CD8-positive, alpha-beta memory T cell (primary cell): ENCODE measurements at places on chromosomes 7 and 10. TPM values are rescaled to one million over a fixed set of nuclear protein-coding genes. Genes with fewer than 3 reads are reported as not detected.

Gene FAM170B
- total RNA-seq: not detected

Gene SLC29A3
- 6.0 TPM for total RNA-seq

Gene PRKCQ
- total RNA-seq: 44.1 TPM

Gene RSPH10B2
- total RNA-seq: 1.0 TPM

Gene TYW1B
- total RNA-seq: 5.1 TPM

Gene UCN3
- total RNA-seq: not detected

Gene OPN1SW
- not detected for total RNA-seq

Gene SRRM3
- total RNA-seq: not detected

Gene ENO4
- total RNA-seq: not detected

Gene CYP26C1
- not detected for total RNA-seq

Gene CYP3A7
- not detected for total RNA-seq

Gene LRRD1
- not detected for total RNA-seq

Gene METTL27
- total RNA-seq: not detected

Gene KCNH2
- 0.11 TPM for total RNA-seq

Gene ACTL6B
- total RNA-seq: not detected

Gene STEAP1B
- 0.20 TPM for total RNA-seq

Gene CYP3A4
- total RNA-seq: not detected

Gene AMZ1
- not detected for total RNA-seq

Gene HMX2
- total RNA-seq: not detected

Gene TRIL
- total RNA-seq: not detected

Gene TUBB8
- total RNA-seq: not detected

Gene PTF1A
- not detected for total RNA-seq

Gene DPYSL4
- 3.2 TPM for total RNA-seq

Gene C10orf88
- 11.4 TPM for total RNA-seq

Gene HSPB1
- 84.1 TPM for total RNA-seq

Gene ASB10
- not detected for total RNA-seq
